Stomach (tissue), 19 donors: ENCODE measurements at places on chromosomes 2 and 18.
A peak's percentile ranks its signal among the peaks of the same experiment; 100 is the strongest.

GRCh38 chr2:239149501-239149900, 251.3 kb downstream of the HDAC4 start:
- no peak for DNase-seq

DNA sequence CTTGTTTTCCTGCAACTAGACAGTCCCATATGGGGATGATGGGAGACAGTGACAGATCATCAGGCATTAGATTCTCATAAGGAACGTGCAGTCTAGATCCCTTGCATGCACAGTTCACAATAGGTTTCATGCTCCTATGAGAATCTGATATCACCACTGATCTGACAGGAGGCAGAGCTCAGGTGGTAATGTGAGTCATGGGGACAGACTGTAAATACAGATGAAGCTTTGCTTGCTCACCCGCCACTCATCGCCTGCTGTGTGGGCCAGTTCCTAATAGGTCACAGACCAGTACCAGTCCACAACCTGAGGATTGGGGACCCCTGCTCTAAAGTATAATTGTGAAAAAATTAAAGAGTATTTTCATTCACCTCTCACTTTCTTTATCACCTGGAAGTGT, 23.6 kb upstream of the RAB1A start:
- no peak for DNase-seq

GRCh38 chr2:155033652-155034051, 335.2 kb downstream of the KCNJ3 start:
- no peak for DNase-seq

DNA sequence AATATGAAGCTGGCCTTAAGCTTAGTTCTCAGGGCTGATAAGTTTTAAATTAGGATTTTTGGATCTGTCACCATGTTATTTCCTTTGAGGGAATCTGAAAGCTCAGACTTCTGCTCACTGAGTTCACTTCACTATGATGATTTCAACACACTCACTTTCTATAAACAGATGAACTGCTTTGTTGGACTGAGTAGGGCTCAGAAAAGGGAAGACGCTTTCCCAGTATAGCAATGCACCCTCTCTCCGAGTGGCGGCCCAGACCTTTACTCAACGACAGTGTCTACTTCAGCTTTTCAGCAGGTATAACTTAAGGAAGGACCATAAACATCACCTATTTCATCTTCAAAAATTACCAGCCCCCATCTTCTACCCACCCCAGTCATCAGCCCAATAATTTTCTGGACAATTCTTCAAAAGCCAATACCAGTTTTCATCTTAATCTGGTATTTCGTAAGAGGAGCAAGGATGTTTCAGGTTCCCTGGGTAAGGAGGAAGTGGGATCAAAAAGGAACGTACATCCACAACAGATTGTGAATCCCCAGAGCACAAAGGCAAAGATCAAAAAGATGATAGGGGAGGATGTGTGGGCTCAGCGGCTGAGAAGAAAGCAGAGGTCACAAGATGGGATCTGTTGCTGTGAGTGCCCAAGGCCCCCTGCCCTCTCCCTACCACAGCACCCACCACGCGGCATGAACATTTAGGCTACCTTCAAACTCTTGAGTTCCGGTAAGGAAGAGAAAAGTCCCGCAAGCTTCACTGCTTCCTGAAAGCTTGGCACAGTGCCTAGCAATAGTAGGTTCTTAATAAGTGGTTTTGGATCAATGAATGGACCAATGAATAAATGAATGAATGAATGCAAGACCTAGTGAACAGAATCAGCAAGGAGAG, 41.9 kb downstream of the LPIN2 start:
- DNase-seq, result no peak

GRCh38 chr2:179263015-179263414, 1.6 kb downstream of the SESTD1 start:
- peak; percentile 64 for DNase-seq

DNA sequence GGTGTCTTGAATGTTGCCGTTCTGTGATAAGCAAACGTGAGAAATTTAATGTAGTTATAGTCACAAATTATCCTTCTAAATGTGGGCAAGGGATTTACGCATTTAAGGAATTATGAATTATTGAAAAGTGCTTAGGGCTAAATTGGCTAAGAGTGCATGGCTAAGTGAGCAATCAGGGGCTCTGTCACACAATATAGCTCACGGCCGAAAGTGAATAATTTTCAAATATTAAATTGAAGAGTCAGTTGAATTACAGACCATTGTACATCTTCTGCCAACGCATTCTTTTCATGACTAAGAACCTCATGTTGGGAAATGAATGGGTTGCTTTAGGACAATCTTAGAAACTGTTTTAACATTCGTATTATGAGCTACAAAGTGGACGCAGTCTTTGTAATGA, 1832.9 kb upstream of the LRRTM1 start:
- no peak for DNase-seq

DNA sequence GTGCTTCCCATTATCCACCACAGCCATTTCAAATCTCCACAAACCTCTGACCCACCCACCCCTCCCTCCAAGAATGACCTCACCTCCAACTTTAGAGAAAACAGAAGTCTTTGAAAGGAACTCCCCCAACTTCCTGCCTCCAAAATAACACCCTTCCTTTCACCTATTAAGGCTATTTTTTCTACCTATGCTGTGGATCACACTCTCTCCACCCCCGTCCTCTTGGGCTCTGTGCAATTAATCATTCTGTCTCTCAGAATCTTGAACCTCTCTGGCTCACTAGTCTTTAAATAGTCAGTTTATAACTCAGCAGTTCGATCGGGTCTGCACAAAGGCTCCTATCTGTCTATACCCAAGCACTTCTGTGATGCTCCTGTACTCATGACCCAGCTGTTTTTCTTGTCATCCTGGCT, 37.3 kb upstream of the XPO1 start:
- DNase-seq, result no peak

- DNase-seq, result no peak
These were observed 586 bp downstream of the FNDC4 start for GRCh38 chr2:27494284-27494943.

DNA sequence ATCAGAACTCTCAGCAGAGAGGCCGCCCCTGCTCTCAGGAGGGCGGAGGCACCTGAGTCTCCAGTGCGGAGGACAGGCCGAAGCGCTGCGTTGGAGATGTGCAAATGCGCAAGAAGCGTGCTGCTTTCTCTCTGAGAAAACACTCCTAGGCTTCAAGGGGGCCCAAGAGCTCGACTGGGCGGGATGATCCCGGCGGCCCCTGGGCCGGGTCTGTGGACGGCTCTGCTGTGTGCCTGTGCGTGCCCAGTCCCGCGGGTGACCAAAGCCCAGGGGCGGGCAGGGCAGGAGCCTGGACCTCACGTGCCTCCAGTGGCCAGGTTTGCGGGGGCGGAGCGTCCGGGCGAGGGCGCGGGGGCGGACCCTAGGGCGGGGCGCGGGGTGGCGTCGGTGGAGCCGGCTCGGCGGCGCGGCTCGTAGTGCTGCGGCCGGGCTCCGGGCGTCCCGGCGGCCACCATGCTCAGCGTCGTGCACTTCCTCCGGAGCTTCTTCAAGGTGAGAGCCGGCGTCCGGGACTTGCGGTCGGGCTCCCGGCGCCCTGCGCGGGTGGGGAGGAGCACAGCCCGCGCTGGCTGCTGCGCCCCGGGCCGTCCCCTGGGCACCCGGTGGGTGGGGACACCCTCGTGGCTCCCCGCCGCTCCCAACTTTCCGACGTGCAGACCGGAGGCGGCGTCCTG, at the start of gene ARHGEF4:
Gene ARHGEF4 (plus strand): TSS at position 414 of the 674 bp plus-strand sequence. CDS start 40 bp downstream, at position 454.
- peak; percentile 78 for DNase-seq

GRCh38 chr2:126656431-126657147, 631 bp downstream of the GYPC start:
- no peak for DNase-seq

DNA sequence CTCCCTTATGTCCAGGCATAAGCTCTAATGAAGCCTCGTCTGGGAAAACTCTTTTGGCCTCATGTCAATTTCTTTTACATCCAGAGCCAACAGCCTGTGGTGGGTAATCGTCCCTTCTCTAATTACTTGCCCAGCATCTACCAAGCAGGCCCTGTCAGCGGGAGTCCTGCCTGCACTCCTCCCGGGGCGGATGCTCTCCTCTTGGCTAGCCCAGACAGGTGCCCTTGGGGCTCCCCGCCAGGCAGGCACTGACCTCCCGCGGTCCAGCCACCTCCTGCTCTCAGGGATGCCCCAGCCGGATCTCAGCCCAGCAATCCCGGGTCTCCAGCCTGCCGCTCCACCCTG, 74.2 kb downstream of the NCAPH start:
- peak; percentile 60 for DNase-seq

- no peak for DNase-seq
These were observed 2.2 kb downstream of the EPHA4 start for GRCh38 chr2:221569871-221570270.

GRCh38 chr18:57747809-57748680, 55.1 kb downstream of the ATP8B1 start:
- no peak for DNase-seq
